Activated CD4-positive, alpha-beta T cell treated with anti-CD3 and anti-CD28 coated beads, Interleukin-2, amount 10 ng/mL, durations not matched to agents 7 days and 5 days (primary cell): ENCODE measurements at places on chromosomes 16 and 17. TPM values are rescaled to one million over a fixed set of nuclear protein-coding genes. Genes with fewer than 3 reads are reported as not detected.

The GJC1 gene
- 1.1 TPM for total RNA-seq

The KRTAP17-1 gene
- not detected for total RNA-seq

The SLC16A11 gene
- total RNA-seq, result not detected

The MMP28 gene
- not detected for total RNA-seq

The TVP23A gene
- not detected for total RNA-seq

The INTS2 gene
- total RNA-seq, result 22.7 TPM

The NDRG4 gene
- total RNA-seq, result 0.69 TPM

The C17orf67 gene
- total RNA-seq, result 5.2 TPM

The RAB40C gene
- total RNA-seq, result 13.3 TPM

The SPATA22 gene
- total RNA-seq, result 0.89 TPM

The HSD11B2 gene
- total RNA-seq, result not detected

DNA sequence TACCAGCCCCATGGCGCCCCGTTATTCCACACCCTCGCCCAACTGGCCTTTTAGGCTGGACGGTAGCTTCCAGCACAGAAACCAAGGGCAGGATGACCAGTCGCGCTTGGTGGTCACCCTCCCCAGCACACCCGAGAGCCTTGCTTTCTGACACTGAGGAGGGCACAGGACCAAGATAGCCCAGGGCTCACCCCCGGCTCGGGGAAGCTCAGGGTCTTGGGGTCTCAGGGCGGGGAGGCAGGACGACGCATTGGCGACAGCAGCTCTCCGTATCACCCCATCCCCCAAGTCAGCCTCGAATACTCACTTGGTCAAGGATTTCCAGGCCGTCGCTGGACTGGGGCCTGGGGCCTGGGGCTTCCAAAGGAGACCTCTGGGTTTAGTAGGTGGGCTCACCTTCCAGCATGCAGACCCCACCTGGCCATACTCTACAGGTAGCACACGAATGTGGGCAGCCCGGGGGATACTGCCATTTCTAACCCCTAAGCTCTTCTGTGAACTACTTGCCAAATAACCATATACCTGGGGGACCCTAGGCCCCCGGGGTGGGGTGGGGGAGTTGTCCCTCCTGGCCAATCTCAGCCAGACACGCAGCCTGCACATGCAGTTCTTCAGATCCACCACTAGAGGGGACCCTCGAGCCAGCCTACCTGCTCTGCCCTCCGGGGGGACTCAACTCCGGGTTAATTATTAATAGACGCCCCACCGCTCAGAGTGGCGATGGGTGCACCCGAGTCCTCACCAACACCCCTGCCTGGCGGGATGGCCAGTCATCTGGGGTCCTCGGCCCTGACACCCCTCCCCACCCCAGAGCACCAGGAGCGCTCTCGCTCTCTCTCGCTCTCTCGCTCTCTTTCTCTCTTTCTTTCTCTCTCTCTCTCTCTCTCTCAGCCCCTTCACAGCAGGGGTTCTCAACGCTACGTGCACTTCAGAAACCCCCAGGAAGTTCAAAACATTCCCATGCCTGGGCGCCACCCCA lies 30.0 kb downstream of the TBC1D16 start:
- H3K36me3 ChIP-seq, result no peaks in the 10 kb centered on the region
- peak; percentile 70 for DNase-seq
- H3K27me3 ChIP-seq, result no peaks in the 10 kb centered on the region
- H3K4me3 ChIP-seq, result no peak overlapping the region

- H3K27me3 ChIP-seq, result no peaks in the 10 kb centered on the region
- peaks cover 33% of the 10 kb centered on the region for H3K36me3 ChIP-seq
- H3K4me1 ChIP-seq, result peaks cover 24% of the 10 kb centered on the region
- no peak for DNase-seq
These were observed 14.1 kb downstream of the RAD51C start for GRCh38 chr17:58706351-58707140.

DNA sequence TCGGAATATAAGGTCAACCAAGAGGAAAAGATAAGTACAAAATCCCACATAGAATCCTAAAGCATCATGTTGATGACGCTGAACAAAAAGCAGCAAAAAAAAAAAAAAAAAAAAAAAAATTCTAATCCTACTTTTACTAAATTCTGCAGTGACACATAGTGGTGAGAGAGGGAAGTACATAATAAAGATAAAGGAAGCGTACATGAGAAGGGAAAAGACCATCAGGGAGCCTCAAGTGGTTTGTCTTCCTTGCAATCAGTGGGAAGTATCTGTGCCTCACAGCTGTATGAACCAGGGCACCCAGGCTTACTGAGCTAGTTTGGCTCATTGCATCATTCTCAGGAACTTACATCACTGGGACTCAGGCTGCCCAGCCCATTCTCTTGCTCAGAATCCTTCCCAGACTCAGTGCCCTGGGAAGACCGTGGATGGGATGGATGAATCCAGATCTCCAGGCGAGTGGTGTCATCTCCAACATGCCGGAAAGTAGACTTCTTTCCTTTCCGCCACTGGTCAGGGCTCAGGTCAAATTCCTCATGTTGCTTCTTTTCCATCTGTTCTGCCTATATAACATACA lies 21.2 kb downstream of the SMG6 start:
- no peak for DNase-seq
- peaks cover 59% of the 10 kb centered on the region for H3K36me3 ChIP-seq
- H3K4me3 ChIP-seq, result no peak overlapping the region
- H3K27me3 ChIP-seq, result no peaks in the 10 kb centered on the region
- peak overlapping the region; percentile 11 for H3K27ac ChIP-seq

DNA sequence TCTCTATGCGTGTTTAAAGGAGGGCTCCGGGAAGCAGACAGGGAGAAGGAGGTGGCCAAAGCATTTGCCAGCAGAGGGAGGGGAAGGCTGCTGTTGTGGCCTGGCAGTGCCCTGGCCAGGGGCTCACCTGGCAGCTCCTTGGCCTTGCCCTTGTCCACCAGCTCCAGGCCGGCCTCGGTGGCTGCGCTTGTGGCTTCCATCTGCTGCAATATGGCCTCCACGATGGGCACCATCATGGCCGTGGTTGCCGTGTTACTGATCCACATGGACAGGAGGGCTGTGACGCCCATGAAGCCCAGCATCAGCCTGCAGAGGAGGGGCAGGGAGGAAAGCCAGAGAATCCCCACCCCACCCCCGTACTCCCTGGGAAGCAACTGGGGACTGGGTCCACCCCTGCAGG lies 9.4 kb downstream of the SLC13A5 start:
- no peaks in the 10 kb centered on the region for H3K36me3 ChIP-seq
- H3K4me1 ChIP-seq, result no peaks in the 10 kb centered on the region
- no peak overlapping the region for H3K4me3 ChIP-seq
- peaks cover 3% of the 10 kb centered on the region for H3K27me3 ChIP-seq

DNA sequence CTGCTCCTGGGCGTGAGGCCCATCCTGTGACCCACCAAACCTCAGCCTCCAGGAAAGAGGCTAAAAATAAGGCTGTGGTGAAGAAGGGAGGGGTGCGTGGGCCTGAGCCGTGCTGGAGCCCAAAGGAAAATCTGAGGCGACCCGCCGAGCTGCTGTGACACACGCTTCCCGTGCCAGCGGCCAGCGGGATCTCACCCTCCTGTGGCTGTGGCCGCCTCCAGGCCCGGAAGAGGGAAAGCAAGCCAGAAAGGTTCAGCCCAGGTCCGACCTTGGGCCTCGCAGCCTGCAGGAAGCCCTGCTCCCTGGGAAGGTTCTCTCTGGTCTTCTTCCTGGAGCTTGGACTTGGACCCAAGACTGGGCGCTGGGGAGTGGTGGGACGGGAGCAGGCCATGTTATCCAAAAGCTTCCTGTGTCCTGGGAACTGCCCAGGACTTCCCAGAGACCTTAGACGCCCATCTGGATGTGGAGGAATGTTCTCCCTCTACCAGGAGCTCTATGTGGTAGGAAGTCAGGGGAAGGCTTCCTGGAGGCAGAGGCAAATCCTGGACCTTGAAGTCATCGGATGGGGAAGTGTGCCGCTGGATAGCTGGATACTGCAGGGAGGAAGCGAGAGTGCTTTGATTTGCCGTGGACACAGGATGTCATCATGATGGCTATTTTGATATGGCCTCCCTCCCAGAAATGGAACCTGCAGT lies 11.4 kb downstream of the SPNS2 start:
- H3K4me3 ChIP-seq, result no peak overlapping the region
- no peak for DNase-seq
- H3K4me1 ChIP-seq, result peaks cover 28% of the 10 kb centered on the region
- peak overlapping the region; percentile 67 for H3K27ac ChIP-seq
- H3K27me3 ChIP-seq, result no peaks in the 10 kb centered on the region
- no peaks in the 10 kb centered on the region for H3K36me3 ChIP-seq

- peaks cover 32% of the 10 kb centered on the region for H3K27me3 ChIP-seq
- H3K4me1 ChIP-seq, result no peaks in the 10 kb centered on the region
- H3K36me3 ChIP-seq, result no peaks in the 10 kb centered on the region
- H3K27ac ChIP-seq, result no peak overlapping the region
- no peak overlapping the region for H3K4me3 ChIP-seq
These were observed 27.1 kb downstream of the TBC1D3B start for GRCh38 chr17:36149296-36149820.

GRCh38 chr16:75617121-75617520 lies 6.0 kb downstream of the ADAT1 start:
- DNase-seq, result no peak
- no peaks in the 10 kb centered on the region for H3K27me3 ChIP-seq
- H3K27ac ChIP-seq, result peak overlapping the region; percentile 89
- H3K4me3 ChIP-seq, result no peak overlapping the region

DNA sequence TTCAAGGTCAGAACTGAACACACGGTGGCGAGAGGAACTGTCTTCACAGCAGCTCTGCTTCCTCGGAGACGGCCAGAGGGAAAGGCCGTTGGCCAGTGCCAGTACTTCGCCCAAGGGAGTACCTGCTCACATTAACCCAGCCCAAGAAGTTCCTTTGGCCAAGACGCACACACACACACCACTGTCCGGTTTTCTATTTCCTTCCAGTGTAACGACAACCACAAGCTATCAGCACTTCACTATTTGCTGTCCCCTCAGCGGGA lies 744 bp upstream of the GGNBP2 start:
- peak; percentile 22 for DNase-seq
- peak overlapping the region; percentile 98 for H3K27ac ChIP-seq
- peak overlapping the region; percentile 88 for H3K4me3 ChIP-seq
- peaks cover 35% of the 10 kb centered on the region for H3K36me3 ChIP-seq
- H3K4me1 ChIP-seq, result peaks cover 28% of the 10 kb centered on the region
- H3K27me3 ChIP-seq, result no peaks in the 10 kb centered on the region

- H3K27me3 ChIP-seq, result no peaks in the 10 kb centered on the region
- H3K36me3 ChIP-seq, result no peaks in the 10 kb centered on the region
- H3K27ac ChIP-seq, result no peak overlapping the region
- H3K4me3 ChIP-seq, result no peak overlapping the region
These were observed 410.7 kb downstream of the SHISA9 start for GRCh38 chr16:13312063-13312462.

DNA sequence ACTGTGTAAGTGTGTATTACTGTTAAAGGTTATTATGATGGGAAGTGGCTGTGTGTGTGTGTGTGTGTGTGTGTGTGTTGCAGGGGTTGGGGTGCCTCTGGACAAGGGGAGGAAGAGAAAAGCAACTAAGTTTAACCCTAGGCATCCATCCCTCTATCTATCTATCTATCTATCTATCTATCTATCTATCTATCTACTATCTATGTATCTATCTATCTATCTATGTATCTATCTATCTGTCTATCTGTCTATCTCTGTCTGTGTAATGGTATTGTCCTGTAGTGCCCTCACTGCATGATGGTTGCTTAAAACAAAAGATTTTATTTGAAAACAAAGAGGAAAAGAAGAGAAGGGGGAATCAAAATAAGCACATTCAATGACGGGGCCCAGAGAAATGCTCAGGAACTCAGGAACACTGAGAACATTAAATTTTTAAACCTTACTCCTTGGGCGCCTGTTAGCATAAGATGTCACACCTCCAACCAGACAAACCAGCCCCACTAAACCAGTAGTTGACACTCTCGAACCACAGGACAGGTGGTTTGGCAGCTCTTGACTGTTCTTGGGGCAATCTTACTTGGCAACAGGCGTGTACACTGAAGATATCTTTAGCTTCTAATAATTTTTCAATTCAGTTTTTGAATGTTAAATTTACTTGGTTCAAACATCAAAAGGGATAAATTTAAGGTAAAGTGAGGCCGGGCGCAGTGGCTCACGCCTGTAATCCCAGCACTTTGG lies 5.1 kb upstream of the RPL26 start:
- H3K27ac ChIP-seq, result no peak overlapping the region
- H3K36me3 ChIP-seq, result peaks cover under 1% of the 10 kb centered on the region
- H3K4me1 ChIP-seq, result peaks cover 25% of the 10 kb centered on the region
- no peaks in the 10 kb centered on the region for H3K27me3 ChIP-seq
- H3K4me3 ChIP-seq, result no peak overlapping the region

DNA sequence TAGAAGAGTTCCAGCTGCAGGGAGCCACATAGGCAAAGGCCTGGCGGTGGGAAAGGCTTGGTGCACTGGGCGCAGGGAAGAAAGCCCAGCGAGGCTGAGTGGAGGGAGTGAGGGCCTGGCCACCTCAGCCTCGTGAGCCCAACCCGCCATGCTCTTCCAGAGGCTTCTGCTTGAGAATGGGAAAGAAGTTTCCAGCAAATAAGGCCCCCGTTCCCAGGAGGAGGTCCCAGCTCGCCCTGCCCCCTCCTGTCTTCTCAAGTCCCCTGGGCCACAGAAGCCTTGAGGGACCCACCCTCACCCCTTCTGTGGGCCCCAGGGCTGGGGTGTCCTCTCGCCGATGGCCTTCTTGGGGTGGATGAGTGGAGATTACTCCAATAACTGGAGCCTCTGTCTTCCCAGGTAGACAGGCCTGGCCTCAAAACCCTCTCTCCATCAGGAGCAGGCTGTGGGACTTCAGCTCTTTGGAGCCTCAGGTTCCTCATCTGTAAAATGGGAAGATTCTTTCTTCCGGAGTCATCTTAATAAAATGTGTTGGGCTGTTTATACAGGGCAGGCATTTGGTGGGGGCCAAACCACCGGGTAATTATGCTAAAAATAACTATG lies 933 bp upstream of the SNN start:
- peak overlapping the region; percentile 19 for H3K27ac ChIP-seq
- H3K4me1 ChIP-seq, result peaks cover 70% of the 10 kb centered on the region
- H3K27me3 ChIP-seq, result no peaks in the 10 kb centered on the region
- peak overlapping the region; percentile 65 for H3K4me3 ChIP-seq
- H3K36me3 ChIP-seq, result no peaks in the 10 kb centered on the region

DNA sequence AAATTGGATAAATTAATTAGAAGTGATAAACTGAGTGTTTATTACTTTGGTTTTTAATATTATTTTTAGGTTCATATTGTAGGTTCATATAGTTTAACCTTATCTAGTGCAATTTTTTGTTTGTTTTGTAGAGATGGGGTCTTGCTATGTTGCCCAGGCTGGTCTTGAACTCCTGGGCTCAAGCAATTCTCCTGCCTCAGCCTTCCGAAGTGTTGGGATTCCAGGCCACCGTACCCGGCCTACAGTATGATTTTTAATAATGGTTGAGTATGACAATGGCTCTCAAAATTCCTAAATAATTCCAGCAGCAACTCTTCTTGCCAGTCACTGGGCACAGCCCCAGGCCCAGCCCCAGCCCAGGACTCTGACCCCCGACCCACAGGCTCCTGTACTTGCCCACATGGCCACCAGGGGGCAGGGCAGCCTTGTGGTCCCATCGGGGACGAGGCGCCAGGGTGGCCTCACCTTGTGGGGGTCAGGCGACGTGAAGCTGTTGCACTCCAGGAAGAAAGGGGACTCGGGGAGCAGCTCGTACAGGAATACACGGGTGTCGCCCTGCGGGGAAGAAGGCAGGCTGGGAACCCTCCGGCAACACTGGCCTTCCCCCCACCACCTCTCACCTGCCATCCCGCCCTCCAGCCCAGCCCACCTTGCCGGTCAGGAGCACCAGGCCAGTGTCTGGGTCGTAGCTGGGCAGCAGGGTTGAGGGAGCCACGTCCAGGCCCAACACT lies 7.9 kb upstream of the PAM16 start:
- H3K27me3 ChIP-seq, result no peaks in the 10 kb centered on the region
- H3K4me1 ChIP-seq, result no peaks in the 10 kb centered on the region
- peaks cover 30% of the 10 kb centered on the region for H3K36me3 ChIP-seq
